ENCODE measurements at places on chromosomes 7 and 10.
A peak's percentile ranks its signal among the peaks of the same experiment; 100 is the strongest.

GRCh38 chr10:59098831-59099452 is 77.5 kb upstream of the PHYHIPL start:
- DNase-seq: no peak

- DNase-seq: no peak
Measured at GRCh38 chr7:114212721-114213429, 201.7 kb upstream of the FOXP2 start.

DNA sequence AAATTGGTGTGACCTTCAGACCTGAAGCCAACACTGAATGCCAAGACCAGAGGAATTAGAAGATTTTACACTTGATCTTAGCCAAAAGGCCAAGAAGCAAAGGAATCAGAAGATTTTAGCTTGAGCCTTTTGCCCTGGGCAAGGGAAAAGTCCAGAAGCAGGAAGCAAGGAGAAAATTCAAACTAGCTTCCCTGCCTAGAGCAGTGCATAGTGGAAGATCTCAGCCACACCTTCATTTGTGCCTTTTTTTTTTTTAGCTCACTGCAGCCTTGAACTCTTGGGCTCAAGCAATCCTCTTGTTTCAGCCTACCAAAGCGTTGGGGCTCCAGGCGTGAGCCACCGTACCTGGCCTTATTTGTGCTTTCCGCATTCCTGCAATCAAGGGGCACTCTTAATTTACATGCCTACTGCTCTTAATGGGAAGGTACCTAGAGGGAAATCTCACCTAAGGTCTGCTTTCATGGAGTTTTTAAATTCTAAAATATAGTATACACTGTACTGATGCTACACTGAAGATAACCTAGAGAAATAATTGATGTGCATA is 8.3 kb upstream of the PIP4K2A start:
- no peak for DNase-seq

GRCh38 chr10:34185998-34186397 is 629.1 kb downstream of the PARD3 start:
- no peak for DNase-seq

- no peak for DNase-seq
Measured at GRCh38 chr7:11104578-11104977, 130.9 kb downstream of the PHF14 start.

GRCh38 chr10:43257347-43258210 is 9.3 kb downstream of the RASGEF1A start:
- no peak for DNase-seq

GRCh38 chr10:14327527-14327926 is 3.2 kb downstream of the FRMD4A start:
- DNase-seq: no peak

DNA sequence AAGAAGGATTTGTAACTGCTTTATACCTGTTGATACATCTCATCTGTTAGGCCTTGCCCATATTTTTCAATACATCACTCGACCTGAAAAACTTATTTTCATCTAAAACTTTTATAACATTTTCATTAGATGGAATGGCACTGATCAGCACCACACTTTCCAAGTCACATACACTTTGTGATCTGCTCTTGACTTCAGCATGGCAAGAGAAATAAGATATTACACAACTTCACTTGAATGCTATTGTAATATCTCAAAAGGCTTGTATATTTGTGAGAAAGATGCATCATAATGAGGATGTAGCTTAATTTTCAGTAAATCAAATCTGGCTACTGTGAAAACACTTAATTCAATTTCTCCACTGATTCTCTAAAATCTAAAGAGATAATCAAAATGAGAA is 126.2 kb downstream of the MICU1 start:
- DNase-seq: no peak

- no peak for DNase-seq
Measured at GRCh38 chr10:114499116-114499515, 94.8 kb upstream of the AFAP1L2 start.

DNA sequence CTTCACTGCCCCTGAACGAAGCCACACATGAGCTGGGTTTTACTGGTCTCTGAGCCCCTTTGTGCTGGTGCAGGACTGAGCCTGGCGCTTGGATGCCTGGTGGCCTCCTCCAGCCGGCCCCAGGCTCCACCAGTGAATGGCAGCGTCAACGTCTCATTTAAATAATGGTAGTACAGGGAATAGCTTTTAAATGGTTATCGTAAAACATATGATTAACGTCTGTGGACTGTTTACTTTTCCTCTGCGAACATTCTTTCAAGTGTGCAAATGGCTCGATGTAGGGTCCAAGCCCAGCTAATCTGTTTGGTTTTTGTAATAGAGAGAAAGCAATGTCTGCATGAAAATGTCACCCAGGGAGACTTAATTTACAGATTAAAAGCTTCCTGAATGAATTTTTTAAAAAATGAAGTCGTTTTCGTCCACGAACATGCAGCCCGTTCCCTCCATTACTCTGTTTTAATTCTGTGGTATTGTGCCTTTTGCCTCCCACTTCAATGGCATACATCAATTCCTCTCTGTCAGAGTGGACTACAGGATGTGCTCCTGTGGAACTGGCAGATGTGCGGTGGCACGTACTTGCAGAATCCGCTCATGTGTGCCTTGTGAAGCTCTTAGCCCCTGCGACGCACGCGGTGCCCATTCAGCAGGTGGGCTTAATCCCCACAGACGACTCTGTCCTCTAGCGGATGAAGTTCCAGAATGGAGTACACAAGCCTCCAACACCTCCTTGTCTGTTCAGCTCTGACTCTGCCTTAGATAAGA is 192.7 kb downstream of the TCF7L2 start:
- DNase-seq: no peak

DNA sequence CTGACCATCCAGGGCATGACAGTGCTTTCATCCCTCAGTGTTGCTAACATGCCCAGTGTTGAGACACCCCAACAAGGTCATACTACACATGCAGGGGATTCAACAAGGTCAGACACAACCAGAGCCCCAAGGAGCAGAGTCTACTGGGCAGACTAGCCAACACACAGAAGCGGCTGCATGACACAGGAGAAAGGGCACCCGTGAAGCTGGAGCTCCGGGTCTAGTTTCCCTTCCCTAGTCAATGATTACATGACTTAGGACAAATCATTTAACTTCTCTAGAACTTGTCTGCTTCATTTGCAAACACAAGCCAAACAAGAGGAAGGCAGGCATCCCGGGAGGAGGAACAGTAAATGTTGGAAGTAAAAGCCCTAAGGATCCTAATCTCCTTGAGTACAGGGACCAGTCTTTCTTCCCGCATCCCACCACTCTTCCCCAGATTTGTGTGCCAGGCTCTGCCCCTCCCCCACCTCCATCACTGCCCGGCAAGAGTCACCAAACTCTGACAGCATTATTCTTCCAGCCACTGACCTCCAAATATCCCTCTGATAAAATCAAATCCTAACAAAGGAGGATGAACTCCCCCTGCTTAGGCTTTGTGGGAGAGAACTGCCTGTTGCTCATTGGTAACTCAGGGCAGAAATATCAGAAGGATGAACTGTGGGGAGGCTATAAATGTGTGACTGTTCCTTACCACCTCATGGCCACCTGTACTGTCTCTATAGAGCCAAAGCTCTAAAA is 104.3 kb downstream of the KCNMA1 start:
- no peak for DNase-seq

GRCh38 chr10:11150879-11151415 is 133.3 kb downstream of the CELF2 start:
- DNase-seq: no peak

DNA sequence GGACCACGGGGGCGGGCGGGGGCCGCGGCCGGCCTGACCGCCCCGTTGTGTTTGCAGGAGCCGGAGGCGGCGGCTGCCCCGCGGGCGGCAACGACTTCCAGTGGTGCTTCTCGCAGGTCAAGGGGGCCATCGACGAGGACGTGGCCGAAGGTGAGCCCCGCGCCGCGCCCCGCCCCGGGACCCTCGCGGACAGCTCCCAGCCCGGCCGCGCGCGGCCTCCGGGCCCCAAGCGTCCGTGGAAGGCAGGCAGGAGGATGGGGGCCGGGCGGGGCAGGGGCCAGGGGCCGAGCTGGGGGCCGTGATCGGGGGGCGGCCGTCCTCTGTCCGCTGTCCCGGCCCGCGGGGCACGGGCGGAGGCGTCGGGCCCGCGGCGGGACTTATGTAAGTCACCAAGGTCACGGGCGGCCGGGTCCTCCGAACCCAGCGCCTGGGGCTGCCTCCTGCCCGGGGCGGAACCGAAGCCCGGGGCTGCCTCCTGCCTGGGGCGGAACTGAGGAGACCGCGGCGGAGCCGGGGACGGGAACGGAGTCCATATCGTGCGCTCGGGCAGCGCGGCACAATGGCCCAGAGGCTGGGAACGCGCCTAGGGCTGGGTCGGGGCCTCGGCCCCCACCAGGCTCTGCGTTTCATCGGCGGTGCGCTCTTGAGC is 497 bp downstream of the PPP2R2D start:
- DNase-seq: no peak

- no peak for DNase-seq
Measured at GRCh38 chr10:43820663-43821062, 172.0 kb upstream of the ZNF32 start.

DNA sequence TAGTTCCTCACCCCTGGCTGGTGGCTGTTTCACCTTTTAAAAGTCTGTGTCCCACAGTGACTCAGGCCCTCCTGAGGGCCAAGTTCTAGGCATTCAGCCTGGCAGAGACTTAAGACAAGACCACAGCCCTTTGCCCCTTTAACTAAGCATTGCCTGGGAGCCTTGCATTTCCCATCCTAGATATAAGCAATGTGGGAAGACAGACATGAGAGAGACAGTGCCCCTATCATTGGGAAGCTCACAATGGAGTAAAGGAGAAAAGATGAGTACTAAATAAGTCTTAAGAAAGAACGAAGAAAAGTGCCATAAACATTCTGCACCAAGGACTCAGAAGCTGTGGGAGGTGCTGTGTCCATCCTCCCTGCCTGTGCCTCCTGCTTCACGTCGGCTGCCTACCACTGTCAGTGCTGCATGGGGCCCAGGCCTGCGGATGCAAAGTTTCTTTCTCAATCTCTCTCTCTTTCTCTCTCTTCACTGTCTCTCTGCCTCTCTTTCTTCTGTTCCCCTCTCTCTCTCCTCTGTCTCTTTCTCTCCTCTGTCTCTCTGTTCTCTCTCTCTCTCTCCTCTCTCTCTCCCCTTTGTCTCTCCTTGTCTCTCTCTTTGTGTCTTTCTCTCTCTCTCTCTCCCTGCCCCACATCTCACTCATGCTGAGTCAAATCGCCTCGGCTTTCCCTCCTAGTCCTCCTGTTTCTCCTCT is 21.5 kb downstream of the GPRIN2 start:
- no peak for DNase-seq

- no peak for DNase-seq
Measured at GRCh38 chr10:63132651-63133055, 475 bp upstream of the NRBF2 start.

GRCh38 chr7:24406053-24406788 is 122.2 kb downstream of the NPY start:
- DNase-seq: no peak

- no peak for DNase-seq
Measured at GRCh38 chr7:95334447-95334846, 10.1 kb upstream of the PON1 start.

DNA sequence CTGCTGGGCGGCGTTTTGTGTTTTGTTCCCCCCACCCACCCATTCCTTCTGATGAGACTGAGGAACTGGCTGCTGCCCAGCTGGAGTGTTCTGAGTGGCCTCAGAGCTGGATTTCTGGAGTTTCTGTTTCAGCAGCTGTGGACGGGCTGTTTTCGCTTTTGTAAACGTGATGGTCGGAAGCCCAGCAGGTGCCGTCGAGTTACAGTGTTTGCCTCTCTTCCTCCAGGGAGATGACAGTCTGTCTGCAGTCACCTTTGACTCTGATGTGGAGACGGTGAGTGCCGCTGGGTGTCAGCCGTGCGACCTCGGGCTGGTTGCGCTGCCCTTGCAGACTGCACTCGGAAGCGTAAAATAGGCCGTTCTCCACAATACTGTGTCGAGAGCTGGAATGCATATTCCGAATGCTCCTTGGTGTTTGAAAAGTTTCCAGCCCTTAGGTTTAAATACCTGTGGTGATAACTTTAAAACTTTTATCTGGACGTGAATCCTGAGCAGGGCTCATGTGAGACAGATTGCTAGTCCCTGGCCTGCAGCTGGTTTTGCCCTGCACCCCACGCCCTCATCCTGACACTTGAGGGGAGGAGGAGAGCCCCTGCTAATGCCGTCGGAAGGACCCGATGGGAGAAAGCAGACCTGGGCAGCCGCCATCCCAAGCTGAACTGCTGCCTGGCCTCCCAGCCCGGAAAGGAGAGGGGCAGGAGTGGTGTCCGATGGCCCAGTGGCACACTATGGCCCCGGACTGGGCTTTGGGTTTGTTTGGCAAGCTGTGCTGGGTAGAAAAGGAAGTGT is 8.3 kb downstream of the IQCE start:
- no peak for DNase-seq

GRCh38 chr10:90591629-90592028 is 266.2 kb downstream of the HTR7 start:
- DNase-seq: no peak

- DNase-seq: no peak
Measured at GRCh38 chr10:20457649-20458048, 439.5 kb downstream of the NEBL start.

GRCh38 chr10:21754410-21755011 is 220.5 kb downstream of the MLLT10 start:
- no peak for DNase-seq

GRCh38 chr7:157412021-157412443 is 75.2 kb downstream of the DNAJB6 start:
- peak; percentile 68 for DNase-seq

- DNase-seq: no peak
Measured at GRCh38 chr10:74612195-74612594, 214.2 kb upstream of the KAT6B start.

DNA sequence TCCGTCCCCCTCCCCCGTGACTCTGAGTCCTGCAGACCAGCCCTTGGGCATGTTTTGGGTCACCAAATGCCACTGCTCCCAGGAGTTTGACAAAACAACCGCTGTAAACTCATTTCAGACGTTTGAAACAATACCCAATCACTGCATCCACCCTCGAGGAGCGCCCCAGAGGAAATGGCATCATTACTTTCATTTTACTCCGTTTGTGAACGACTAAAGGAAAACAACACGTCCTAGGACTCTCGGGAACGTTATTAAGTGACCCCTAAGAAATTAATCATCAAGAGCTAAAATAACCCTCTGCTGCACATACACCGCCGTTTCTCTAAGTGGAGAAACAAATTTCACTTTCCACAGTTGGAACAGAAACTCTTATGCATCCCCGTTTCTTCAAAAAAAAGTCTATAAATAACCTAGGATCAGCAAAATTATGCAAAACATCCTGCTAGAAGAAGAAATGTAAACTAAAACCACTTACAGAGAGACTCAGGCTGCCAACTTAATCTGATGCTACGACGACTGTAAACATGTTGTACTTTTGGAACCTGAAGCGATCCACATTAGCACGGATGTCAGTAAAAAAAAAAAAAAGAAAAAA is 109.9 kb upstream of the EFCAB10 start:
- DNase-seq: no peak

GRCh38 chr10:112519133-112519761 is 72.2 kb downstream of the VTI1A start:
- no peak for DNase-seq

- peak; percentile 63 for DNase-seq
Measured at GRCh38 chr7:20170633-20171032, 46.6 kb downstream of the MACC1 start.

All from HS-5 (cell line).